Left lung (tissue), 14 donors: ENCODE measurements at places on chromosomes 6 and 20. TPM values are rescaled to one million over a fixed set of nuclear protein-coding genes. Genes with fewer than 3 reads are reported as not detected.

DNA sequence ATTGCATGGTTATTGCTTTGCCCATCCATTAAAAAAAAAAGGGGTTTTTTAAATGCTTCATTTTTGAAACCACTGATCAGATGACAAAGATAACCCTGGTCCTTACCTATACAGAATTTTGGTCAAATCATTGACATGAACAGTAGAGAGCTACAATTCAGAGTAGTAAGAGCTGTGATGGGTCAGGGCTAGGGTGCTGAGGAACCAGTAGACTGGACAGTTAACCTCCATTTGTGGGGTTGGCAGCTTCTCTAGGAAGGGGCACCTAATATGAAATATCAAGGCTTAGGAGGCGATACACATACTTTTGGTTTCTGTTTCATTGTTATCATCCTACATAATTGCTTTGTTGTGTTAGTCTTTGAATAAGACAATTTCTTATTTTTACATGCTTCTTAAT, 55.1 kb downstream of the ORC3 start:
- DNase-seq = no peak

GRCh38 chr6:109348226-109348625, 34.0 kb downstream of the CD164 start:
- no peak for DNase-seq

GRCh38 chr20:50041246-50041873, 58.6 kb downstream of the SNAI1 start:
- no peak for DNase-seq

Gene SUPT3H
- 25.8 TPM for polyA plus RNA-seq

Gene ZSCAN9
- polyA plus RNA-seq = 39.8 TPM
